Activated T-helper 17 cell treated with anti-CD3 and anti-CD28 coated beads, Interleukin-2, amount 50 U/mL, for 72 hours (primary cell): ENCODE measurements at places on chromosomes 5 and 9. TPM values are rescaled to one million over a fixed set of nuclear protein-coding genes. Genes with fewer than 3 reads are reported as not detected.

GRCh38 chr5:156328766-156329165 is 1.8 kb downstream of the SGCD start:
- no peak for ATAC-seq

- ATAC-seq, result no peak
Observed at GRCh38 chr9:16500386-16500785, 370.1 kb downstream of the BNC2 start.

DNA sequence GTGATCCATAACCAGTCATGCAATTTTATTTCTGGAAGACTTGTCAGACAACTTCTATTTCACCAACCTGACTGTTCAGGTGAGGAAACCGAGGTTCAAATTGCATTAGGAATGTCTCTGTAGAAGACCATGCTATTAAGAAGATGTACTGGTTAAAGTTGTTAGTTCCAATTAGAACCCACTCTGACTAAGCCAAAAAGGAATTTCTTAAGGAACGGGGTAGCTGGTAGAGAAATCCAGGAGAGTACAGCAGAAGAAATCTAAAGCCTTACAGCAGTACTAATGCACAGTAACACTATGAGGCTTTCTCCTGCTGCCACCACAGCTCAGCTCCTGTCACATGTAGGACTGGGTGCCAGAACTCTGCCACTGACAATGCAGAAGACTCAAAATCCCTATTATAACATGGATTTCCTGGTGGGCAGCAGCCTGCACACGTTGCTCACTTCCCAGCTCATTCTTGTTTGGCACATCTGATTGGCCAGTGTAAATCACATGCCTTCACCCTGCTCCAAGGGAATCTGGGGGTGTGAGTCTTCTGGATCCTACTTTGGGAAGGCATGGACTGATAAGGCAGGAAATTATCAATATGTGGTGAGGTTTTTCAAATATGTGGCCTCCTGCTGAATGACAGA is 37.1 kb downstream of the CAST start:
- ATAC-seq, result no peak

DNA sequence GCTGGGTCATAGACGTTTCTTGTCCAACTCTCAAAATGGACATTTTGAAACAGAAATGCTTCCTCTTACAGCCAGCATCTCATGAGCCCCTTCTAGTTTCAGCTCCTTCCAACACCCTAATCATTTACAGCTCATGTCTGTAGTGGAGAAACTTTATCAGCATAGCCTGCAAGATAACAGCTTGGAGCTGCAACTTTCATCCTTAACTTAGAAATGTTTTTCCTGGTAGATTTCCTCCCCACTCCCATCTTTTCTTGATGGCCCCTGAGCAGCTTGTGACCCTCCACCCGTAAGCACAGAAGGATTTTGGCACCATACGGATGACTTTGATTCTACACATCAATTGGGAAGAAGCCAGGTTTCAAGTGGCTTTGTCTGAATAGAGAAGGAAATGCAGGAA is 53.5 kb upstream of the TGFBR1 start:
- no peak for ATAC-seq

Gene OTULINL
- total RNA-seq, result 15.8 TPM

DNA sequence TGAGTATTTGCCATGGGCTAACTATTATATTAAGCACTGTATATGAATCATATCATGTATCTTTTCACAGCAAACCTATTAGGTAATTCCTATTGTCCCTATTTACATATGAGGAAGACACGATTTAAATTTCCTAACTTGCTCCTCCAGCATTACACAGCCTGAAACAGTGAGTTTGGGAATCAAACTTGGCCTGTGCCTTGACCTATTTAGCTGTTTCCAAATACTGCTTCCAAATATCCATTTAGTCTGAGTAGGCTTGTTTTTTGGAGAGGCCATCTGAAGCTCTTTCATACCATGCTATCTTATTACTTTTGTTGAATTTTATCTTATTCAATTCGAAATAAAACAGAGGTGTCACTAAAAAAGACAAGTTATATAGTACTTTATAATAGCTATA is 447.3 kb upstream of the MPDZ start:
- ATAC-seq, result no peak

Gene CDH9
- not detected for total RNA-seq

Gene TNFSF15
- not detected for total RNA-seq

Gene ADGRD2
- not detected for total RNA-seq

- no peak for ATAC-seq
Observed at GRCh38 chr5:101515721-101516120, 612.6 kb upstream of the ST8SIA4 start.

- no peak for ATAC-seq
Observed at GRCh38 chr9:7103367-7103766, 345.6 kb downstream of the KDM4C start.
